ENCODE measurements at places on chromosomes 3 and 15.

DNA sequence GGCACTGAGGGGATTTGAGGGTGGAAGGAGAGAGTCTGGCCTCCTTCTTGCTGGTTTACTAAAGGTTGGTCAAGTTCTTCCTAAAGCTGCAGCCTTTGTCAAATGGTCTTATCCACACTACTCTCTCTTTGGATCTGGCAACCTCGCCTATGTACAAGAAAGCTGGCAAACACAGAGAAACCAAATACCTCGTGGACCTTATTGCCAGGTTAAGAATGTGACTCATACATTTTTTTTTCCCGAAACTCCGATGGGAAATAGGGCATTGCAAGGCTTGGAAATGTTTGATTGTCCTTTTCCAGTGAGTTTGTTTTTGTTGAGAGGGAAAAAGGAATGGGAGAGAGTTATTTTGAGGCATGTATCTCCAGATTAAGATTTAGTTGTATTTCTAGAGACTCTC, 13.9 kb downstream of the EOMES start:
- no peak for DNase-seq

DNA sequence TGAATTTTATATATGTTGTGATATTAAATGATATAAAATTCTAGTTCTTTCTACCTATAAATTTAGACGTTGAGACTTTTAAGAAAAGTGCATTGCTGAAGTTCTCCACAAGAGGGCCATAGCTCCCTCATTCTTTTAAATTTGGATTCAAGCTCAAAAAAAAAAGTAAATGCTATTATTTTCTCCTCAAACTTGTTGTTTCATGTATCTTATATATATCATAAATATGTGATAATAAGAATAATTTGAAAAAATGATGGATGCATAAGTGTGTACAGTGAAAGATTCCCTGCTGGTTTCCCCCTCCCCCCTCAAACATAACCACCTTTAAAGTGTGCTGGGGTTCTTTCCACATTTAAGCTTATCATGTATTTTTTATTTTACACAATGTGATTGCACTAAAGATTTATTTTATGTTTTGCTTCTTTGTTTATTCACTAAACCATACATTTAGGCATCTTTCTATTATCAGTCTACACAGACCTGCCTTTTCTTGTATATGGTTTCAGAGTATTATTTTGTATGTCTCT, 769.4 kb upstream of the GOLIM4 start:
- DNase-seq: no peak

- DNase-seq: no peak
These were observed 64.9 kb upstream of the SUCLG2 start for GRCh38 chr3:67719333-67719732.

DNA sequence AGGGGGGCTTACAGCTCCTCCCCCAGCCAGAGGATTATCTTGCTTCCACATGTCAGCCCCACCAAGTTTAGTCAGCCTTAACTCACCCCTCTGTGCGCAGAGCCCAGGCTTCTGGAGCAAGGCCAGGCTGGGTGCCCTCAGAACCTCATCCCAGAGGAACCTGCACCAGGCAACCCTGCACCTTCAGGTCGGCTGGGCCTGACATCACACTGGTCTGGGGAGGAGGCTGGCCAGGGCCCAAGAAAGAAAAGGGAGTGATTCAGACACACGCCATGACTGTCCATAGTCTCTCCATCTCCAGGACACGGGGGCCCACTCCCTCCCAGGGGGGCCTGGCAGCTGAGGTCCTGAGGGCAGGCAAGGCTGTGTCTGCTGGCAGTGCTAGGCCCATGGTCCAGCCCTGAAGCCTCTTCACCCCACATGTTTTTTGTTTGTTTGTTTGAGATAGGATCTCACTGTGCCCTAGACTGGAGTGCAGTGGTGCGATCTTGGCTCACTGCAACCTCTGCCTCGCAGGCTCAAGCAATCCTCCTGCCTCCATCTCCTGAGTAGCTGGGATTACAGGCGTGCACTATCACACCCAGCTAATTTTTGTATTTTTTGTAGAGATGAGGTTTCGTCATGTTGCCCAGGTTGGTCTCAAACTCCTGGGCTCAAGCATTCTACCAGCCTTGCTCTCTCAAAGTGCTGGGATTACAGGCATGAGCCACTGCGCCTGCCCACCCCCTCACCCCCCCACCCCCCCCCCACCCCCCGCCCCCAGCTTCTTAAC, 11.1 kb downstream of the TNK2 start:
- DNase-seq: no peak

DNA sequence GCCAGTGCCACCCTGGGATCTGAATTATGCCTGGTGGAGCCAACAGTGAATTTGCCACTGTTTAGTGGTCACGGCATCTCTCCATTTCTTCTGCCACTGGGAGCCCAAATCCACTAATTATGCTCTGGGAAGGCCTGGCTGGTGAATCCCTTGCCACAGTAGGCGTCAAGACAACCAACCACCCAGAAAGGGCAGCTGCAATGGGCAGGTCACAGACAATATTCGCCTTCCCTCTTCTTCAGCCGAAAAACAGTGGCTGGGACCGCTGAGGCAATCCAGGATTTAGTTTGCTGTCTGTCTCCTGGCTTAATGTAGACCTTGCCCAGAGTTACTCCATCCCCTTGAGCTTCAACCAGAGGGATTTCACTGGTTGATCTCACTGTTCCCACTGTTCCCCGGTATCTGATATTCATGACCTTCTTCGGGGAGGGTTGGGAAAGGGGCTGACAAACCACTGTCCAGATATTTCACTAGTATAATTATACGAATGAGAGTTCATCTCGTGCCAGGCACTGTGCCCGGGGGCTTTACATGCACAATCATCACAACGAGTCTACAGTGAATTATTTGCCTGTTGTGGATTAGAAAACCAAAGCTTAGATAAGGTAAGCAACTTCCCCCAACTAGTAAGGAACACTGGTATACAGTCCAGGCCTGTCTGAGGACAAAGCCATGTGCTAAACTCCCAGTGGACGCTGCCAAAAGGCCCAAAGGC, 49.9 kb upstream of the RAB6B start:
- DNase-seq: no peak

DNA sequence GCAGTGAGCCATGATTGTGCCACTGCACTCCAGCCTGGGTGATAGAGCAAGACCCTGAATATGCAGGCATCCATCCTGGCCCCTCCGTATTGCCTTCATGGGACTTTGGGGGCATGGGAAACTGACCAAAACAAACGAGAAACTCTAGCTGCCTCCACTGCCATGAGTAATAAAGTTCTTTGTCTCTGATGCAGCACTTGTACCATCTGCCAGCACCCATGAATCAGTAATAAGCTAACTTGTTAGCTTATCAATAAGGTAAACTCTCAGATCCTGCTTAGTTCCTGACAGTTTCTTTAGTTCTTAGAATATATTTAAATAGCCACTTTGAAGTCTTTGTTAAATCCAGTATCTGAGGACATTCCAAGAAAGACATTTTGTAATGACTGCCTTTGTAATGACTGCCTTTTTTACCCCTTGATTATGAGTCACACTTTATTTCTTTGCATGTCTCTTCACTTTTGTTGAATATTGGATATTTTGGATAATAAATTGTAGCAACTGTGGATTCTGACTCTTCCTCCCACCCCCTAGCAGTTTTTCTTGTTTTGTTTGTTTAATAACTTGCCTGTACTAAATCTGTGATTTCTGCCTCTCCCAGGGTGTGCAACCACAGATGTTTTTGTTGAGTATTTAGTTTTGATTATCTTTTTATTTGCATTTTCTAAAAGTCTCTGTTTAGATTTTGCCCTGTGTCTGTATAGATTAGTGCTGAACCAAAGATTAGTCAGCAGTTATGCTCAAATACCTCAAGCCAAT, 136.9 kb downstream of the HCN4 start:
- DNase-seq: no peak

DNA sequence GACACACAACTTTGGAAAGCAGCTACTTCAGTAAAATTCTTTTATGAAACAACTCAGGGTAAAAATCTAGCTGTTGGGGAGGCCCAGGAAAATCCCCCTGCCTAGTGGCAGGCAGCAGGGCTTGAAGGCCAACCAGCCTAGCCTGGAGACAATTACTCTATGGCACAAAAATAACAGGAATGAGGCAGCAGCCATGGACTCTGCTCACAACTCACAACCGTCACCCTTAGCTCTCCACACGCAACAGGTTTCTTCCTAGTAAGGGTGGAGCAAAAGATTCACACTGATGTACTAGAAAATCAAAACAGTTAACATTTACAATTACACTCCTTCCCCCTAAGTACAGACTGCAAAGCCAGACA, 530 bp upstream of the FBXL22 start:
- no peak for DNase-seq

DNA sequence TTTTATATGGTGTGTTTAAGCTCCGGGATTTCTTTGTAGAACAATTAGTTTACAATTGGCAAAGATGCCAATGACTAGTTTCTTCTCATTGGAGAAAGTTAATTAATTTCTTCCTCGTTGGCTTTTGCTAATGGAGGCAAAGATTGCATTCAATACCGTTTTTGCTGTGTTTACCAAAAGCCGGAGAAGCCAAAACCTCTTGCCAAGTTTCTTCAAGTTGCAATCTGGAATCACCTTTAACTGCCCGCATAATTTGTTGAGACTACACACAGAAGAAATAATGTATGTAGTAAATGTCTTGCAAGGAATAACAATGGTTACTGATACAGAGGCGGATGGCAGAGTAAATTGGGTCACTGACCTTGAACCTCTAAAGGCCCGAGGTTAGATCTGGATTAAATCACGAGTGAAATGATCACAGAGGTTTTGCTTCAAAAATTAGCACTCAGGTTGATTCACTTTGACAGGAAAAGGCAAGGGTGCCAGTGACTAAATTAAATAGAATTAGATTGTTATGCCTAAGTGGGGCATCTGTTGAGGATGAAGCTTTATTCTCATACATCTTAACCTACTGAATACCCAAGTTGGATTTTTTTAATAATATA, 732.1 kb upstream of the NR2F2 start:
- no peak for DNase-seq

DNA sequence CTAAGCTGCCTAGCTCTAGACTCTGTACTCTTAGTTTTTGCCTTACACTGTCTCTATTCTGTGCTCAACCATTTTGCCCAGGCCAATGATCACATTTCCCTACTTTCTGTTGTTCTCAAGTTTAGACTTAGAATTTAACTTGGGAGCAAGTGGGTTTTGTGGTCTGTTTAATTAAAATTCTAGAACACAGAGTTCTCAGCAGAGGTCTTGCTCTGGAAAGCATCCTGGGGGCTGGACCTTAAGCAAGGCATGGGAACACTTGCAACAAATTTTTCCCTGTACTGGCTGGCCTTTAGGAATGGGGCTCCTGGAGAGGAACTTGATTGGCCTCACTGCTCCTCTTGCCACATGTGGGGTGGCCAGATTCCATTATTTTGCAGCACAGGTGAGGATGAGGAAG, 236.3 kb upstream of the LRTM1 start:
- no peak for DNase-seq

- no peak for DNase-seq
These were observed 113.7 kb upstream of the AADACL2 start for GRCh38 chr3:151620071-151620470.

- no peak for DNase-seq
These were observed 7.2 kb downstream of the SH3BP5 start for GRCh38 chr3:15325228-15325627.

- DNase-seq: no peak
These were observed 103.1 kb upstream of the TLE3 start for GRCh38 chr15:70200511-70201424.

- no peak for DNase-seq
These were observed 722 bp downstream of the RBMS3 start for GRCh38 chr3:29281344-29282241.

DNA sequence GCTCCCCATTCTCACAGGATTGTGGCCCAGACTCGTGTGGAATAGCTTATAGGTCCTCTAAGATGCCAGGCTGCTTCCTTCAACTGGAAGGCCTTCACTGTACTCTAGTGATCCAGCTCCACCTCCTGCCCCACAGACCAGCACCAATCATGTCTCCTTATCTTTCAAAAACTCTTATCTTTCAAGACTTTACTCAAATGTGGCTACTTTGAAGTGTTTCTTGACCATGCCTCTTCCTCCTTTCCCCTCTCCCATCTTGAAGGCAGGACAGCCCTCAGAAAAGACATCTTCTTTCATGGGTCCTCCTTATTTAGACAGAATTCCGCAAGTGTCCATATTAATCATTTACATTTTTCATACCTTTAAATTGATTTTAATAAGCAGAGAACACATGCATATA, 142.3 kb downstream of the CHST2 start:
- no peak for DNase-seq

DNA sequence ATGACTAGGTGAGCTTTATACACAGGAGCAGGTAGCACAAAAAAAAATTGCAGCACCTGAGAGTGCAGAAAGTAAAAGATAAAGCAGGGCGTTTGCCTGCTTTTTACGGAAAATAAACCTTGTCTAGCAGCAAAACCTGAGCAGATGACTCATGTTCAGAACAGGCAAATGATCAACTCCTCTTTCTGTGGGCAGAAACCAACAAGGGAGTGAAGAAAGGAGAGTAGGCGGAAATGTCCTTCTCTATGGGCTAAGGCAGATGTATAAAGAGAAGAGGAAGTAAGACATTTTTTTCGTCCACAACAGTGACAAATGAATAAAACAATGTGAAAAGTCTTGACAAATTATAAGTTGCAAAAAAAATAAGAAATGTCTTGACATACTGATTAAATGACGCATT, 24.5 kb upstream of the GMNC start:
- DNase-seq: no peak

GRCh38 chr3:35409991-35410390, 229.3 kb upstream of the ARPP21 start:
- no peak for DNase-seq

- no peak for DNase-seq
These were observed 262.0 kb upstream of the KCNH8 start for GRCh38 chr3:18886331-18886730.

GRCh38 chr3:161028555-161029153, 76.5 kb downstream of the B3GALNT1 start:
- no peak for DNase-seq

DNA sequence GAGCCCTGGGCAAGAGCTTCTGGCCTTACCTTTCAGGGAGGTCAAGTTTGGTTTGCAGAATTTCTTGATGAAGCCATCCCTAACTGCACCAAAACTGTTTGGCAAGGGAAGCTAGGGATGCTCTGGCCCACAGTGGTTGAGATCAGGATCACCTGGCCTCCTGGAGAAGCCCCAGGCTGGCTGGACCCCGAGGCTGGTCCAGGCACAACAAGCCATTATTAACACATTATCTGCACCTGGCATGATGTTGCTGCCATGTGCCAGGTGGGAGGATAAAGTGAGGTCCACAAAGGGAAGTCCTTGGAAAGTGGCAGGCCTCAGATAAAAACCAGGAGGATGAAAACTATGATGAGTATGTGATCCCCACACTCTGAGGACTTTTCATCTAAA, 35.9 kb upstream of the DUSP7 start:
- DNase-seq: no peak
